ENCODE measurements at places on chromosomes 13 and 19.

DNA sequence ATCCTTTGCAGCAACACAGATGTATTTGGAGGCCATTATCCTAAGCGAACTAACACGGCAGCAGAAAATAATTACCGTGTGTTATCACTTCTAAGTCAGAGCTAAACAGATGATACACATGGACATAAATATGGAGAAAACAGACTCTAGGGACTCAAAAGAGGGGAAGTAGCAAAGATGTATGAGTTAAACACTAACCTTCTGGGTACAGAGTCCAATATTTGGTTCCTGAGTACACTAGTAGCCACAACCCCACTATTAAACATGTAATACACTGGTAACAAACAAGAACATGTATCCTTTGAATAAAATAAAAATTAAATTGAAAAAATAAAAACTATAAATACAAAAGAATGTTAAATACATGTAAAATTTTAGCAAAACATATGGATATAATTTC, 118.0 kb upstream of the SLITRK5 start:
- no peak for DNase-seq

DNA sequence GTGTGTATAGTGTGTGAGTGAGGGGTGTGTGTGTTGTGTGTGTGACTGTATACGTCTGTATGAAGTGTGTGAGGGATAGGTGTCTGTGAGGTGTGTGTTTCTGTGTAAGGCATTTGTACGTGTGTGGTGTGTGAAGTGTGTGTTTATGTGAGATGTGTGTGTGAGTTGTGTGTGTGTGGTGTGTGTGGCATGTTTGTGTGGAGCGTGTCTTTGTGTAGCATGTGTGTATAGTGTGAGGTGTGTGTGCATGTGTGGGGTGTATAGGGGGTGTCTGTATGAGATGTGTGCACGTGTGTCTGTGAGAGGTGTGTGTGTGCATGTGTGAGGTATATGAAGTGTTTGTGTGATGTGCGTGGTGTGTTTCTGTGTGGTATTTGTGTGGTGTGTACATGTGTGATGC, 13.2 kb upstream of the TNFRSF19 start:
- no peak for DNase-seq

DNA sequence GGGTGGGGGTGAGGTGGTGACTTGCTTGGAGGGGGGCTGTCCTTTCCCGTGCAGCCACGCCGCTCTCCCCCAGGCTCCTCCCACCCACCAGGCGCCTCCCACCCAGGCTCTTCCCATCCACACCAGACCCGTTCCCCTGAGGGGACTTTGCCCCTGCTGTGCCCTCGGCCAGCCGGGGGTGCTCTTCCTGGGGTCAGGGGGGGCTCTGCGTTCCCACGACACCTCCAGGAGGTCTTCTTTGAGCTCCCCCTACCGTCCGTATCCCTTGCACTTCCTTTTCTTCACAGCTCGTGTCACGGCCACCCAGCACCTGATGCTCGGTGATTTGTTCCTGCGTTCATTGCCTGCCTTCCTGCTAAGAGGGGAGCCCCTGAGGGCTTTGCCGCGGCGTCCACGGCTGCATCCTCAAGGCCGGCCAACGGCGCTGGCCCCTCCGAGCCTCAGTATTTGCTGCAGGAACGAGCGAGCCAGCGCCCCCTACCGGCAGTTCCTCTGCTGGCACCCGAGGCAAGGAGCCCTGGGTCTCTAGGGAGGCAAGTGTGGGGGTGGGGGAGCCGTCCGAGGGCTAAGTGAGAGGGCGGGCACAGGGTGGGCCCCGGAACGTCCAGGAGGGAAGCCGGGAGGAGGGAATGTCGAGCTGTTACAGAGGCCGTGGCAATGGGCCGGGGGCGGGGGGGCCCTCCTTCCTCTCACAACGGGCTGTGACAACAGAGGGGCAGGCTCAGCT, 11.8 kb downstream of the LRRC4B start:
- DNase-seq, result peak; percentile 95

GRCh38 chr19:8113017-8113416, 36.4 kb downstream of the FBN3 start:
- no peak for DNase-seq

- DNase-seq, result peak; percentile 25
Measured at GRCh38 chr13:40933508-40934204, 85.5 kb downstream of the ELF1 start.

DNA sequence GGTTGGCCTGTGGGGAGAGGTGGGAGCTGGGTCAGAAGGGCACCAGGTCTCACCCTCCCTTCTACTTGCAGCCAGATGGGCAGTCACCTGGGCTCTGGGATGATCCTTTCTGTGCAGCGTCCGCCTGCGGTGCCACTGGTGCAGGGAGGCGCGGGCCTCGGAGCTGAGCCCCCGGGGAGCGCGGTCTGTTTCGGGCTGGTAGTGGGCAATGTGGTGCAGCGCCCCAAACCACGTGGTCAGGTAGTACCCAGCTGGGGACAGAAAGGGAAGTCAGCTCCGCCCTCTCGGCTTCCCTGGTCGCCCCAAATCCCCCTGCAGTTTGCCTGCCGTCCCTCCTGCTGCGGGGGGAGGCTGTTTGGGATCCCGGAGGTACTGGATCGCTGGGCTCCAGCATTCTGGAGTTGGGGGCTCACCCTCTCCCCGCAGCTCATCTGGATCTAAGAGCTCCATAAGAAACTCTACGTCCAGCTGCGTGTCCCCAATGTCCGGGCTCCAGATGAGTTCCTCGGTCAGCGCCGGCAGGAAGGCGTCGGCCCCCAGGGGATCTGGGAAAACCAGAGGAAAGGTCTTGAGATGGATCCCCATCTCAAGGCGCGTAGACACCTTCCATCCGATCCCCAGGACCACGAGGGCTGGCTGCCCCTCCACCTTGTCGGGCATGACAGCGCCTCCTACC, 8.8 kb downstream of the RINL start:
- no peak for DNase-seq

DNA sequence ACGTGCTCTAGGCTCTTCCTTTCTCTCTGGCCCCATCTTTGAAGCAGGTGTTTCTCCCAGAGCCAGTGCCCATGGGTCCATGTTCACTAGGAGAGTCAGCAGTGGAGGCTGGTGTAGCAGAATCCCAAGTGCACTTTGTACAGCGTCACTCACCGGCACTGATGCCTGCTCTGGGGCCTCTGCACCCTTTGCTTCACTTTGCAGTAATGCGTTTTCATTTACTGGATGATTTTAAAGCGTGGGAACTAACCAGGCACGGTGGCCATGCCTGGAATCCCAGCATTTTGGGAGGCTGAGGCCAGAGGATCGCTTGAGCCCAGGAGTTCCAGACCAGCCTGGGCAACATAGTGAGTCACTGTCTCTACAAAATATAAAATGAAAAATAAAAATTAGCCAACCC, 30.7 kb downstream of the SLC25A42 start:
- DNase-seq, result no peak

GRCh38 chr19:56110515-56111448, 10.3 kb downstream of the ZNF787 start:
- no peak for DNase-seq

DNA sequence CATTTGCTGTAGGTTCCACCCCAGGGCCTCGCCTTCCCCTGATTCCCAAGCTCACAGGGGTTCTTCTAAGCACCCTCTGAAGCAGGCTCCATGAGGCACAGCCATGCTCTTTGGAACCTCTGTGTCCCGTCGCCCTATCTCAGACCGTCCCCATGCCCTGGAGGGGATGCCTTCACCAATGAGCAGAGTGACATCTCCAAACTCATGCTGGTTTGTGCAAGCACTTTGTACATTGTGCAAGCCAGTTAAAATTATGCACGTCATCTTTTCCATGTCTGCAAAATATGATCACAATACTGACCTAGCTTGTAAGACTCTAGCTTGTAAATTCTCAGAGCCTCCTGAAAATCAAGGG, 46.5 kb upstream of the RAP2A start:
- DNase-seq, result no peak

DNA sequence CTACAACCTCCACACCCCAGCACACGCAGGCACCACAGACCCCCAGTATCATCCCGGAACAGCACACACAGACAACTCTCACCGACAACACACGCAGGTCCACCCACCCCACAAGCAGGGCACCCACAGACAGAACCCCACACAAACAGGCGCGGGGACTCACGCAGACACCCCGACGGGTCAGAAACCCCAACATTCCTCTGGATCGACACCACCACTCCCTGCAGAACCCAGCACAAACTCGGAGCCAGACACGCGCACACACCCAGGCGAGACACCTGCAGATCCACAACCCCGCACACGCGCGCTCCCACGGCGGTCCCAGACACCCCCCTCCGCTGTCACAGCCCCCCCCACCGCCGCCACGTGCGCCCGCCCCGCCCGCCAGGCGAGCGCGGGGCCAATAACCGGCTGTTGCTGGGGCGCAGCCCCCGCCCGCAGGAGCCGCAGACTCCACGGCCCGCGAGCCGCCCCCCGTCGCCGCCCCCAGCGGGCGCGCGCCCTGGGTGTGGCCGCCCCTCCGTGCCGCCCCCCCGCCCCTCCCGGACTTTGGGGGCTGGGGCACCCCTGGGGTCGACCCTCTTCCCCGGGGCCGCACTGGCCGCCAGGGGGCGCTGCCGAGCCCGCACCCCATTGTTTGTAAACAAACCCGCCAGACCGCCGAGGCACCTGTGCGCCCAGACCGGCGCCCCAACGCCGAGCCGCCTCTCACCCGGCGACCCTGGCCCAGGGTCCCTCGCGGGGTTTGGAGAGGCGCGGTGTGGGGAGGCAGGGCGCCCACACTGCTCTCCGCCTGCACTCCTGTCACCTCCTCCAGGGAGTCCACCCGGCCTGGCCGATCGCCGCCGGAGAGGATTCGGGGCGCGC, 712 bp downstream of the BBC3 start:
- no peak for DNase-seq

All from GM12892 (cell line).